ENCODE measurements at places on chromosomes 6 and 20. TPM values are rescaled to one million over a fixed set of nuclear protein-coding genes. Genes with fewer than 3 reads are reported as not detected.

POPDC3 gene
- total RNA-seq: not detected

GRCh38 chr6:33785778-33786177 is 3.2 kb downstream of the LEMD2 start:
- DNase-seq: no peak

DNA sequence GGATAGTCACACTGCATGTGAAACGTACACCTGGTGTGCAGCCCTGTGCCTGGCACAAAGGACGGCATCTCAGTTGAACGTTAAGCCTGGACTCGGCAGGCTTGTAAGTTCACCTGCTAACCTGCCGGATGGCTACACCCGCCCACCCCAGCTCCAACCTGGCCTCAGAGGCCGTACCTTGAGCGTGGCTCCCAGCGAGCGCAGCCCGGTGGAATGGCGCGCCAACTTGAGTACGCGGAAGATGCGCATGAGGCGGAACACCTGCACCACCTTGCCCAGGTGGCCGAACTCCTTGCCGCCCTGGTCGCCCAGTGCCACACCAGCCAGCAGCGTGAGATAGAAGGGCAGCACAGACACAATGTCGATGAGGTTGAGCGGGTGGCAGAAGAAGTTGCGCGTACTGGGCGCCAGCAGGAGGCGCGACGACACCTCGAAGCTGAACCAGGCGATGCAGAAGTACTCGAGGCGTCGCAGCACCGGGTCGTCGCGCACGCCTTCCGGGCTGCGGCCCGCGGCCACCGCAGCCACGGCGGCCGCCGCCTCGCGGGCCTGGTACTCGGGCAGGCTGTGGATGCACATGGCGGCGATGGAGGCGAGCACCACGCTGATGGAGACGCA is 3.3 kb downstream of the KCNS1 start:
- DNase-seq: no peak

DNA sequence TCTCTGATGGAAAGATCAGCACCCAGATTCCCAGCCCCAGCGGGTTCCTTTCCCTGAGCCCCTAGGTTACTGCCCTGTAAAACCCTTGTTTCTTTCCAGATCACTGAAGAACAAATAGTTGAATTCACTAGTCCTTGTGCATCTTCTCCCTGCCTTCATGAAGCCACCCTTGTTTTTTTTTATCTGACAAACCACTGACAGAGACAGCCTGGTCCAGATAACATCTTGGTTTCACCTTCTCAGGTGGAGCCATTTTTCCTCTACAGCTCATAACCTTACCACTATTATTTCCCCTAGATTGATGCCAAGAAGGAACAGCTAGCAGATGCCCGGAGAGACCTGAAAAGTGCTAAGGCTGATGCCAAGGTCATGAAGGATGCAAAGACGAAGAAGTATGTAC is 15.9 kb upstream of the PLCG1 start:
- no peak for DNase-seq

GRCh38 chr6:136035378-136036070 is 184.0 kb downstream of the PDE7B start:
- DNase-seq: no peak

DNA sequence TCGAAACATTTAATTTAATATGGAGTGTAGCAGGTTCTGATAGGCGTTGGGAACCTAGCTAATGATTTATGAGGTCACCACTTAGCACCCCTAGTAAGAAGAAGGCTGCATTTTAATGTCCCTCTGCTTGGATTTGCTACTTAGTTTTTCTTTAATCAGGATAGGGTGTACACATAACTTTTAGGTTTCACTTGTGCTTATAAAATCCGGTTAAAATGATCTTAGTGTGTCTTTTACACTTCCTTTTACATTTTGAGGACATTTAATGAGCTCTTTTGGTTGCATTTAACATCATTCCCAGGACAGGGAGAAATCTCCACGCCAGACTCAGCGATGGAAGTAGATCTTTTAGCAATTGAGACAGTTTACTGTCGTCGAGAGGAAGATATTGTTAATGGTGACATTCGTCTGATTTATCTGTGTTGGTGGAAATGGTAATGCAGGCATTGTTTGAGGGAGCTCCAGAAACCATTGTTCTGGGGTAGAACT is 5.6 kb downstream of the TFAP2A start:
- DNase-seq: no peak

MYLK2 gene
- not detected for total RNA-seq

- no peak for DNase-seq
Measured at GRCh38 chr20:49444553-49444990, 37.9 kb downstream of the KCNB1 start.

GRCh38 chr6:124470803-124471202 is 491.4 kb upstream of the RNF217 start:
- DNase-seq: no peak

MUC22 gene
- not detected for total RNA-seq

DNA sequence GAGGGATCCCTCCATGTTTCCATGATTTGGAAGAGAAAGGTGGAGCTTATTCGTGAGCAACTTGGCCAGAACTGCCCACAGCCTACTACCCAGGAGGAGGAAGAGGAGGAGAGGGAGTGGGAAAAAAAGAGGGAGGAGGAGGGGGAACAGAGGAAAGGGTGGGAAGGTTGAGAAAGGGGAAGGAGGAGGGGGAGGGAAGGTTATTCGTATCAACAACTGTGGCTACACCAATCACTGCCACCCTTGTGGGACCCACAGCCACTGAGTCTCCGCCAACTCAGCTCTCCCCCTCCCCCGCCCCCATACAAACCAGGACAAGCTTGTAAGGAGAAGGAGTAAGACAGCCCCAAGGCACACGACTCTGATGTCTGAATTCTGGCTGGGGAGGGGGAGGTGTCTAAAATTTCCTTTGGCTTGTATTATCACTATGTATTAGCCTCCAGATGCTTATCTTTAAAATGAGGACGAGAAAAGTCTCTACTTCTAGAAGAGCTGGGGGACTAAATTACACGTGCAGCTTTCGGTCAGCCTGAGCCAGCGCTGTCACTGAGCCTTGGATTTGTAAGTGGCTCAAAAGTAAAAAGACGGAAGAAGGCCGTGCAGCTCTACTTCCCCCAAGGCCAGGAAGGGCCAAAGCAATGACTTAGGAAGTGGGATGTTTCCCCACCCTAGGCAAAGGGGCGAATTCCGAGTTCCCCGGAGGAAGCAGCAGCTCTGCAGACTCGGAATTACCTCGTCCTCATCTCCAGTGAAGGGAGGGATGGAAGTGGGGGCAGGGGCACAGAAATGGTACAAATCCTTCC is 1.0 kb downstream of the FKBP1A start:
- DNase-seq: no peak

MDN1 gene
- 74.7 TPM for total RNA-seq

GRCh38 chr6:40885139-40885774 is 153.8 kb downstream of the UNC5CL start:
- no peak for DNase-seq

GRCh38 chr6:6105472-6106036 is 98.8 kb upstream of the NRN1 start:
- no peak for DNase-seq

MAP3K7 gene
- total RNA-seq: 15.4 TPM

- no peak for DNase-seq
Measured at GRCh38 chr20:21874127-21874526, 168.7 kb downstream of the PAX1 start.

DNA sequence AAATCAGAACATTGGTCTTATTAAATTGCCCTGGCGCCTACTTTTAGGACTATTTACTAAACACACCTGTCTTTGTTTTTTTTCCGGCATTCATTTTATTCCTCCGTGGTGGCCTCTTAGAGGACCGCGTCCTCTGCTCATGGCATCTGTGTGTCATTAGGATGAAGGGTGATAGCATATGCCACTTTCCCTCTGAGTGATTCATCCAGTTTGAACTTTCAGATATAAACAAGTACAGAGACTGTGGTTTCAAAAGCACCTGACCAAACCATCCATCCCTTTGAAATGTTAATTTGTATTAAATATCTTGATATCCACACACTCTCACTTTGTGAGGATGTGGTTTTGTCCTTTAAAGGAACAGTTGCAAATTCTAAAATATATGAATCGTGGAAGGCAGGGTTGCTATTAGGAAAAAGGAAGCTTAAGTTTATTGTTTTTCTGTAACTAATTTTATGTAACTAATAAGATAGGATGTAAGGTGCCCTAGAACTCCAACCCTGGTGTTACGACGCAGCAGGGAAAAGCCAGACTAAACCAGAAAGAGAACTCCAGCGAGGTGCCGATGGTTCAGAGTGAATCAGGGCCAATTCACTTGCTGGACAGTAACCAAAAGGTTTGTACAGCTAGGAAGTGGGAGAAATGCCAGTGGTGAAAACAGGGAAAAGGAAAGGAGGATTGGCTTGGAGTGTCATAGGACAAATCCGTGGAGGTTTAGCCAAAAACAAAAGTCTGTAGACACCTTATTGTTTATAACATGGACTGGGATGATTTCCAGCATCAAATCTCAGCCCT is 98.7 kb downstream of the SHLD1 start:
- no peak for DNase-seq

FAM83D gene
- 1.9 TPM for total RNA-seq

GSTA2 gene
- total RNA-seq: not detected

Measured in activated T-cell treated with anti-CD3 and anti-CD28 coated beads, Interleukin-2, amount 50 U/mL, for 4 hours (primary cell).